ENCODE measurements at places on chromosomes 2 and 18. TPM values are rescaled to one million over a fixed set of nuclear protein-coding genes. Genes with fewer than 3 reads are reported as not detected.
A peak's percentile ranks its signal among the peaks of the same experiment; 100 is the strongest.

- peak; percentile 77 for DNase-seq
These were observed at the start of gene HK2 for GRCh38 chr2:74833418-74834233. Gene HK2 (plus strand): TSS chr2:74834127. CDS start chr2:74834581, 454 bp downstream.

GRCh38 chr2:120991441-120991840, 255.8 kb downstream of the GLI2 start:
- DNase-seq, result no peak

DNA sequence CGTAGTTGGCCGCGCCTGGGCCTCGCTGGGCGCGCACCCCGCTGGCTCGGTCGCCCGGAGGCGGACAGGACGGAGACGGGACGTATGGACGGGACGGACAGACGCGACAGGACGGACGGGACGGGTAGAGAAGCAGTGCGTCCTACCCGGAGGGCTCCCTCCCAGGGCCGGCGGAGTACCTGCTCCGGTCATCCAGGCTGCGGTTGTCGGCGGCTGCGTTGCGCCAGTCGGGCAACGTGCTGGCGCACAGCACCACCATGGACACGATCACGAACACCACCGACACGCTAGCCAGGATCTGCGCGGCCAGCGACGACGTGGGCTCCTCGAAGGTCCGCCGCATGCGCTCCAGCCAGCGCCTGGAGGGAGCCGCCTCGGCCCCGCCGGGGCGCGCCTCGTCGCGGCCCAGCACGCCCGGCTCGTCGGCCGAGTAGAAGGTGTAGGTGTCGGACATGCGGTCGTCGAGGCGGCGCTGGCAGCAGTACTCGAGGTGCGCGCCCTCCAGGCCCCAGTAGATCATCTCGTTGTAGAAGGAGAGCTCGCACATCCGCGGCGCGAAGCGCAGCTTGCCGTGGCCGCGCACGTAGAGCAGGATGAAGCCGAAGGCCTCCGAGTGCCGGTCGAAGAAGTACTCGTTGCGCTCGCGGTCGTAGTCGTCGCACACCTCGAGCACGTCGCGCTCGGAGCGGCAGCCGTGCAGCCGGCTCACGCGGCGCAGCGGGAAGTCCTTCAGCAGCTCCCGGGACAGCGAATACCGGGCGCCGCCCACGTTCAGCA, 903 bp downstream of the KCNG3 start:
- DNase-seq, result no peak

GRCh38 chr2:22355816-22356433, 1029.1 kb upstream of the KLHL29 start:
- DNase-seq, result no peak

DNA sequence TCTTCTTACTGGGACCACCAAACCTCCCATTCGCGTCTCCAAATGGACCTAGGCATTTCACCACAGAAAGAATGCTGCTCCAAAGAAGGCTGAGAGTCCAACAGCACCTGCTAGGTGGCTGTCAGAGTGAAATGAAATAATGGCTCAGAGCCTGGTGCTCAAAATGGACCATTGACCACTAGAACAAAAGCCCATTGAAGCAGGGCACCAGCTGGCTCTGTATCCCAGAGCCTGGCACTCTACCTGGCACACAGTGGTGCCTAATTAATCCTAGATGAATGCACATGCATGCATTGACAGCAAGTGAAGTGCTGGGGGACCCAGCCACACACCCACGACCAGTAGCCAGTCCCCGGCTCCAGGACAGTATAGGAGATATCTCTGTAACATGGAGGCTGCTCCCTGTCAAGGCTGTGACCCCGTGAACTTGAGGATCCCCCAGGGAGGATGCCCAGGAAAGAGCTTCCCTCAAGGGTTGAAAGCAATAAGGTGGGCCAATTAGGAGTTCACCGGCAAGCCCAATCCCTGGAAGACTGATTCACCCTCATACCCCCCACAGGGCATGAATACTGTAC, 261.3 kb downstream of the TNS1 start:
- no peak for DNase-seq

DNA sequence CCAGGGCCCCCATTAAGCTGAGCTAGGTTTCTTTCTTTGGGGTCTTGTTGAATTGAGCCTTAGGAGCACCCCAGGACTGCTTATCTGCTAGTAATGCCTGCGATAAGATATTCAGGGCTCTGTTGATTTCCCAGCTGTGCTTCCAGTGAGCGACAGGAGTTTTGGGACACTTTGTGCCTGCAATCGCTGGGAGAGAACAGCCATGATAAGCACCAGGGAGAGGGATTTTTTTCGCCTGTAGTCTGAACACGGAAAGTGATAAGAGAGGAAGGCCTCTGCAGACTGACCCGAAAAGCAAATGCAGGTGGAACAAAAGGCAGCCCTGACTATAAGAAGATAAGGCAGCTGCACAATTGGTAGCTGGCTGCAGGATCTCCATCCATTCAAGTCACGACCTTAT, 244.3 kb downstream of the CNTNAP5 start:
- no peak for DNase-seq

The LIPG gene
- total RNA-seq, result 0.19 TPM

Data from LHCN-M2 (cell line).